ENCODE measurements at places on chromosomes 2 and 18.

- DNase-seq, result no peak
These were observed 249.4 kb downstream of the NRXN1 start for GRCh38 chr2:50782543-50782942.

DNA sequence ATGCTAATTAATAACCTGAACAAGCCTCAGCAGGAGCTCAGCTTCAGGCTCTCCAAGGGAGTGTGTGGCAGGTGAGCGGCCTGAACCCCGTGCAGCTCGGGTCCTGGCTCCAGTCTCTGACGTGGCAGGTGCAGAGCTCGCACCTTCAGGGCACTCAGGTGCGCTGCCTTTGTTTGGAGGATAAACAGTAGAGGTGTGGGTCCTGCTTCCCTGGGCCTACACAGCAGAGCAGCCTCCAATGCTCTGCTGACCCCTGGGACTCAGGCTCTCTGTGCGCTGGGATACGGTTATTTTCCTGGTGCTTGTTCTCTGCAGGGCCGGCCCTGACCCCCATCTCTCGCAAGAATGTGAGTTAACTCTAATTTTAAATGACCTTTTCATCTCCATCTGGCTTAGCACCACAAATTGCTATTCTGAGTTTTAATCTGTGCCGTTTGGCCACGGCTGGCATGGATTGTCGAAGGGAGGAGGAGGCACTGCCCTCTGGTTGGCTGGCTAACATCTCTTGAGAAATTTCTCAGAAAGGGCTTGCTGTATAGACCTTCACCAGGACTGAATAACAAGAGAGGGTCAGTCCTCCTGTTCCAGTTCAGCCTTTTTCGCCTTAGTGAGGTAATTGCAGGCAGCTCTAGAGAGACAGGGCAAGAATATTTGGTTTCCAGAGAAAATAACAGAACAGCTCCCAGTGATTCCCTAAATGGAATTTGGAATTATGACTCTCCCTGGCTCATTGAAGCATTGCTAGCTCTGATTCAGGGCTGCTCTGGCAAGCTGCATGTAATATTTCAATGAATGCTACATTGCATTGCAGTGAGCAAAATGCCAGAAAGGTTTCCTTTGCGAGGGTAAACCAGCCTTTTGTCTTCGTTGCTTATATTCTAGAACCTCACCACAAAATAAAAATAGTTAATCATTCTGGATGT is 161.8 kb downstream of the DCDC2C start:
- no peak for DNase-seq

GRCh38 chr2:149490296-149490695 is 97.3 kb downstream of the MMADHC start:
- DNase-seq, result no peak

- peak; percentile 60 for DNase-seq
These were observed 673 bp upstream of the SMCHD1 start for GRCh38 chr18:2654928-2655177.

DNA sequence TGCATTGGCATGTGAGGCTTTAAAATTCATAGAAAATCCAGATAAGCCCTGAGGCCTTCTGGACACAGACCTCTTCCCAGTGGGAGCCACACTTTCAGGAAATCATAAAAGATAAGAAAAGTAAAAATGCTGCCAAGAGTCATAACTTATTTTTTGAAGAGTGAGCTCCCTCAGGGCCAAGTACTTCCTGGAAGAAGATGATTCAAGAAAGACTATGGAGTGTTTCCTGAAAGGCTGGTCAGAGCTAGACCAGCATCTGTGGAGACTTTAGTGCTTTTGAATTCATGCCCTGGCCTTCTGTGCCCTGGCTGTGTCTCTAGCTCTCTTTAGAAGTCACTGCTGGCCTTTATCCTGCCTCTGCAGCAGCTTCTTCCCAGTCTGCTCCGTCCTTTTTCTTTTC is 6.4 kb upstream of the XDH start:
- DNase-seq, result no peak

DNA sequence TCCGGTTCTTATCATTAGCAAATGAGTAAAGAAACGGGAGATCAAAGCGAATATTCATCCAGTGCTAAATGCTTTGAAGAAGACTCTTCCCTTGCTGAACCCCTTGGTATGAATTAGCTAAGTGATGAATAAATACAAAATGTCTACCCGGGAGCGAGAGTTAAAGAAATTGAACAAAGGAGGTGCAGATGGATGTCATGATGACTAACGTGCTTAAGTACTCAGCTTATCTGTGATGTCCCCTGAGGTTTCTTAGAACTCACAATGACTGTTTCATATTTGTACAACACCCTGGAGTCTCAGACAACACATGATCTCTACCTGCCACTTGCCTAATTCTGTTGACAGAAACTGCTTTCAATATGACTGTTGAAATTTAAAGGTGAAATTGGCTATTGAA is 148.5 kb downstream of the TMEM200C start:
- DNase-seq, result no peak

DNA sequence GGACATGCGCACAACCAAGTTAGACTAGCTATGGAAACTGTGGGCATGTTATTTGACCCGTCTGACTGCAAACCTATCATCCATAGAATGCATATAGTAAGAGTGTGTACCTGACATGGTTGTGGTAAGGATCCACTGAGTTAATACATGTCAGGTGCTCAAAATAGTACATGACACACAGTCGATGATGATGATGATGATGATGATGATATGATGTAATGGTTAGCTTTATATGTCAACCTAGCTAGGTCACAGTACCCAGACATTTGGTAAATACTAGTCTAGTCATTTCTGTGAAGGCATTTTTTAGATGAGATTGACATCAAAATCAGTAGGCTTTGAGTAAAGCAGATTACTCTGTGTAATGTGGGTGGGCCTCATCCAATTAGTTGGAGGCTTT is 204.1 kb downstream of the AFF3 start:
- no peak for DNase-seq

DNA sequence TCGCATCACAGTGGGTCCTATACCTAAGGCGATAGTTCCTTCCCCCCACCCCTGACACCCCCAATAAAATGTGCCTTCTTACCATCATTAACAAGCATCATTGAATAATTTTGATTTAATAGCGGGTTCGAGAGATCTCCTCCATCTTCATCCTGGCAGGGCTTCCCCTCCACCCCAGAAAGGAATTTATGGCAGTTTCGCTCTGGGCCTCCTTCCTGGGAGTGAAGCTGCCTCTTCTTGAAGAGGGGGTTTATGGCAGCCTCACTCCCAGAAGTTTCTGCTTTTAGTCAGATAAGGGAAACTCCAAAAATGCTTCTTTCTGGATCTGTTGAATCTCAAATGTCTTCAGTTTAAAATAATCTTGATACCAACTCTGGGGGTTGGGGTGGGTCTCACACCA is 45.7 kb downstream of the RRM2 start:
- no peak for DNase-seq

DNA sequence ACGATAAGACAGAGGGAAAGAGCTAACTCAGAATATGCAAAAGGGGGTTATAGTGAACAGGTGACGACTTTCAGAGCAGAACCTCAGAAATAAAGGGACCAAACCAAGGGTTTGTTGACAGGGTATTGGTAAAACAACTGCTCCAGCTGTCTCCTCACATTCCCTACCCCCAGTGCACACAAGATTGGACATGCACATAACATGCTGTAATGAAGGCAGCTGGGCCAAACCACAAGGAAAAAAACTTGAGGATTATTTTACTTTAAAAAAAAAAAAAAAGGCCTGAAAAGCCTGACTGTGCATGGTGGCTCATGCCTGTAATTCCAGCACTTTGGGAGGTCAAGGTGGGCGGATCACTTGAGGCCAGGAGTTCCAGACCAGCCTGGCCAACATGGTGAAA is 3.5 kb downstream of the RBM43 start:
- DNase-seq, result no peak

- DNase-seq, result no peak
These were observed 2.7 kb downstream of the ZNF532 start for GRCh38 chr18:58867281-58867961.

DNA sequence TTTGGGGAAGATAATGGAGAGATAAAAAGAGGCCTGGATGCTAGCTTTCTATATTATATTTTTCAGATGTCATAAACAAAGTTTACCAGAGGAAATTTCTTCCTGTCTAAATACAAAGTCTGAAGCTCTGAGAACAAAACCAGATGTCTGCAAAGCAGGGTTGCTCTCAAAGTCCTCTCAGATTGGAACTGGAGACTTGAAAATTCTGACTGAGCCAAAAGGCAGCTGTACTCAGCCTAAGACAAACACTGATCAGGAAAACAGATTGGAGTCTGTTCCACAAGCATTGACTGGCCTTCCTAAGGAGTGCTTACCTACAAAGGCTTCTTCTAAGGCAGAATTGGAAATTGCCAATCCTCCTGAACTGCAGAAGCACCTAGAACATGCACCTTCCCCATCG is 25.1 kb downstream of the KDM3A start:
- no peak for DNase-seq

- no peak for DNase-seq
These were observed 89.7 kb downstream of the TMEM247 start for GRCh38 chr2:46569061-46569560.

All from stimulated activated CD4-positive, alpha-beta T cell treated with anti-CD3 and anti-CD28 coated beads, Interleukin-1b, Interleukin-23, amount 100 ng/mL, for 48 hours (primary cell).